ENCODE measurements at places on chromosomes 1 and 21.

DNA sequence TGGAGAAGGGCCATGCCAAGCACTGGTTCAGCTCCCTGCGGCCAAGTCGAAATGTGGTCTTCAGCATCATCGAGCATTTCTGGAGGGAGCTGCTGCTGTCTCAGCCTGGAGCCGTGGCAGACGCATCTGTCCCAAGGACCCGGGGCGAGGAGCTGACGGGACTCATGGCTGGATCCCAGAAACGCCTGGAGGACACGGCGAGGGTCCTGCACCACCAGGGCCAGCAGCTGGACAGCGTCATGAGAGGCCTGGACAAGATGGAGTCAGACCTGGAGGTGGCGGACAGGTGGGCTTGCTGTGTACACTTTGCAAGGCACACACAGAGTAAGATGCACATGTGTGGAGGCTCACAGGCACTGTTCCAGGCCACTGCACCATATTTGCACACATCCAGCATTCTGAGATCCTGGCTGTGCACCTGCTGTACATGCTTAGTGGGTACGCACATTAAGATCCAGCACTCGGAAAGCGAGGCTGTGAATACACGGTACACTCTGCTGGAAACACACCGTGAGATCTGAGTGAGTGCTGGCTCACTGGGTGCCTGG is 12.8 kb downstream of the SNAP47 start:
- no peak for DNase-seq

DNA sequence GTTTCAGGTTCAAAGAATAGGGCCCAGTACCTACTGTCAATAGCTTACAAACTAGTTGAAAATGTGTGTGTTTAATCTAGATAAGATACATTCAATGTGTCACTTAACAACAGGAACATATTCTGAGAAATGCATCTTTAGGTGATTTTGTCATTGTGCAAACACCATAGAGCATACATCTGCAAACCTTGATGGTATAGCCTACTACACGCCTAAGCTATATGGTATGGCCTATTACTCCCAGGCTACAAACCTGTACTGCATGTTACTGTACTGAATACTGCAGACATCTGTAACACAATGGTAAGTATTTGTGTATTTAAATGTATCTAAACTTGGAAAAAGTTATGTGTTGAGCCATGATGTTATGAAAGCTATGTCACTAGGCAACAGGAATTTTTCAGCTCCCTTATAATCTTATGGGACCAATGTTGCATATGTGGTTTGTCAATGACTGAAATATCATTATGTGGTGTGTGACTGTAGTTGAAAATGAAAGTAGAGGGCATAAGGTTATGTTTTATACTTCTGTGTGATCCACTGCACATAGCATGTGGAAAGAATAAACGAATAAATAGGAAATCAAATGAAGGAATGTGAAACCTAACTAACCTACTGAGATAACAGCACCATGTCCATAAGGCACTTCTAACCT is 129.0 kb upstream of the CAMK1G start:
- no peak for DNase-seq

GRCh38 chr1:160078512-160079195 is 2.7 kb upstream of the KCNJ9 start:
- peak; percentile 40 for DNase-seq

GRCh38 chr1:95180371-95180770 is 53.6 kb upstream of the RWDD3 start:
- no peak for DNase-seq

DNA sequence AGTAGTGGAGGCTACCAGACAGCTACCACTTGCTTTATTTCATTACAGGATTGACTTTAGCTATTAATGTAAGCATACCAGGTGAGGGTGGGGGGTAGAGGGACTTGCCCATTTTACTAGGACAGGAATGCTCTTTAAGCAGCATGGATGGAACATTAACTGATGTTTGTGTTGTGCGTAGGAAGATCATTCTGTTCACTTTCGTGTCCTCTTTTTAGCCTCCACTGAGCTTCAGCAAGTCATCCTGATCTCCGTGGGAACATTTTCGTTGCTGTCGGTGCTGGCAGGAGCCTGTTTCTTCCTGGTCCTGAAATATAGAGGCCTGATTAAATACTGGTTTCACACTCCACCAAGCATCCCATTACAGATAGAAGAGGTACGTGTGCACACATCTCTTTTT is 29.3 kb downstream of the IFNGR2 start:
- no peak for DNase-seq

DNA sequence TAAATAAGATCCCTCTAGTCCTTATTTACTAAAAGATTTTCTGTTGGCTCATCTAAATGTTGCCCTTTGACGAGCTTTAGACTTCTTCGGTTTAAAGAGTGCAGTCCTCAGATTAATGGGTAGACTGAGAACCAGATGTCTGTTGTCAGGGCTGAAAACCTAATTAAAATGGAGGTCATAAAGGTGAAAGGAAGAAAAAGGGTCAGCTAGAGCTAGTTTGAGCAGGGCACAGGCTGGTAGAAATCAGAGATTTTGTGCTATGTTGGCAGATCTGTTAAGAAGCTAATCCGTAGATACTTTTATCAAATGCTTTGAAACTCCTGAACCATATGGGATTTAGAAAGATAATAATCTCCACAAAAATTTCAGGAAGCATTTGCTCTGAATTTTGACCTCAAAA is 959.0 kb downstream of the PLA2G4A start:
- DNase-seq: no peak

GRCh38 chr1:181423301-181423918 is 59.9 kb upstream of the CACNA1E start:
- DNase-seq: no peak

DNA sequence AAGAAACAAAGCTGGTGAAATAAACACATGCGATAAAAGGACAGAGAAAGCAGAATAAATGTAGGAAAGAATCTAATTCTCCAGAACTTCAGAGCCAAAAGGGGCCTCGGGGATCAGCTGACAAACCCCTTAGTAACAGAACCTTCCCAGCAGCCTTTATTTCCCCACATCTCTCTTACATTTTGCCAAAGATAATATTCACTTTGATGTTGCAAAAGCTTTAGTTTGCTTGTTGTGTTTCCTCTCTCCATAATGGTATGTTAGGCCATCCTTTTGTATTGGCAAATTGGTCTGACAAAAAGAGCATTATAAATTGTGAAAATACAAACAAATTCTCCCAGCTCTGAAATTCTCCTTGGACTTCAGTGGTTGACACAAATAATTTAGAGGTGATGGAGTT is 54.9 kb downstream of the OPTC start:
- DNase-seq: no peak

- peak; percentile 67 for DNase-seq
Measured at GRCh38 chr1:155063550-155064110, at the start of gene EFNA4. Gene EFNA4, plus strand, starts transcription at chr1:155063740. Its CDS starts 84 bp downstream, at chr1:155063824.

- DNase-seq: no peak
Measured at GRCh38 chr1:4551706-4552105, 102.7 kb upstream of the AJAP1 start.

Data from stimulated activated CD4-positive, alpha-beta T cell treated with anti-CD3 and anti-CD28 coated beads, Interleukin-15, amount 100 ng/mL, for 1 hour (primary cell).